D341Med (cell line): ENCODE measurements at places on chromosomes 5 and 9.
A peak's percentile ranks its signal among the peaks of the same experiment; 100 is the strongest.

DNA sequence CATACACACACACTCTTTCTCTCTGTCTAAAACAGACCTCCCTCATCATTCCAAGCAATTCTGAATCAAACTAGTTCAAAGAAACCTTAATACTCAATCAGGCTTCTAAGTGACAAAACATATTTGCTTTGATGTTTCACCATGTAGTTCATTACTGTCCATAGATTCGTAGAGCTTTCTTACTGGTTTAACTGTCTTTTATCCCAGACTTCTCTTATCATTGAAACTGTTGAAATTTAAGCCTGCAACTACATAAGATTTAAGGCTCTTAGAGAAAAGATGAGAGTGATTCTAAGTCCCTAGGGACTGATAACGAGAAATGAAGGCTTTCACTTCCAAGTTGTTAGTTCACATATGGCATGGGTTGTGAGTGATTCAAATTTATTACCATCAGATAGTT lies 11.0 kb upstream of the PLAC8L1 start:
- no peak for DNase-seq

- DNase-seq, result no peak
These were observed 84.7 kb upstream of the RIOK2 start for GRCh38 chr5:97267767-97268166.

DNA sequence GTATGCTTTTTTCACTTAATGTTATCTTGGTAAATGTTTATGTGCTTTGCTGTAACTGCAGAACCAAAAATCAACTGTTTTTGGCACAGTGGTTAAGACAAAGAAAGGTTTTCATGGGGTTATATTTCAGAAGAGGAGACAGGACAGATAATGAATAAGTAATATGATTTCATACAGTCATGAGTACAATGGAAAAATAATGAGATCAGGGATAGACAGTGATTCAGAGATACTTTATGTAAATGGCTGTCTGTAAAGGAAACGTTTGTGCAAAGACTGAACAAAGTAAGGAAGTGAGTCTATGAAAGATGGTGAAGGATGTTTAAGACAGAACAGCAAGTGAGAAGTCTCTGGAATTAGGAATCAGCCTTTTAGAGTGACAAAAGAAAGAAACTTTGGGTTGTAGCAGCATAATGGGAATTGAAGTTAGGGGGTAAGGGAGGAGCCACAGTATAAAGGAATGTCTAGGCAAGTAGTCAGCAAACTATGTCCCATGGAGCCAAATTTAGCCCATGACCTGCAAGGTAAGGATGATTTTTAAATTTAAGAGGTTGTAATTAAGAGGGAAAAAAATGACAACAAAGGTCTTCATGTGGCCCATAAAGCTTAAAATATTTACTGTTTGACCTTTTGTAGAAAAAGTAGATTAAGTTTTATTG lies 55.0 kb downstream of the TNPO1 start:
- no peak for DNase-seq

DNA sequence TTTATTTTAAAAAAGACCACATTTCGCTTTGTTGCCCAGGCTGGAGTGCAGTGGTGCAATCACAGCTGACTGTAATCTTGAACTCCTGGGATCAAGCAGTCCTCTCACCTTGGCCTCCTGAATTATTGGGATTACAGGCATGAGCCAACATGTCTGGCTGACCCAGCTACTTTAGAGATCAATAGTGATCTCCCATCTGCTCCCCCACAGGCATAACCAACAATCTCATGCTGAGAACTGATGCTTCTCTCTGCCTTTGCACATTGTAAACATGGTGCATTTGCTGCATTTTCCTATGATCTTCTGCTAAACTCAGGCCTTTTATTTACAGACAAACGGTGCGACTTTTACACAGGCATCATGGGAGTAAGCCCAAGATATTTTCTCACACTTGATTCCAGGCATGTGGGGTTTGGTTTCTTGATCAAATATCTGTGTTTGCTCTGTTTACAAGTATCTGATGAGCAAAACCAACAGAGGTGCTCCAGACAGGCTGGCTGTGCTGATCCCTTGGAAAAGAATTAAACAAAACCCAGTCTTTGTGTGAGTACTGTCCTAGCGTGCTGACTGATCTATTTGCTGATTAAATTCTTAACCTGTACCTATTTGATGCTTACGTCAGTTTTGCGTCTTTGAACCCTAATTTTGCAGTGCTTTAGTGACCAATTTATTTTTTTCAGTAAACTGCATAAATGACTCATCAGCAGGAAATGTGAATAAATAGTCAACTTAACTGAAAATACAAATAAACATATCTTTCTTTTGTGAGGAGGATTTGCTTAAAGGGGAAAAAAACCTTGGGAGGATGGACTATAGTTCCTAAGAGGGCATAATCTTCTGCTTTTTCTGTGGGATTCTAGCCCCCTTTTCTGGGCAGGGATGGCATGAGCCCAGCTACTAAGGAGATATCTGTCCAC lies 191.7 kb upstream of the NR3C1 start:
- no peak for DNase-seq

DNA sequence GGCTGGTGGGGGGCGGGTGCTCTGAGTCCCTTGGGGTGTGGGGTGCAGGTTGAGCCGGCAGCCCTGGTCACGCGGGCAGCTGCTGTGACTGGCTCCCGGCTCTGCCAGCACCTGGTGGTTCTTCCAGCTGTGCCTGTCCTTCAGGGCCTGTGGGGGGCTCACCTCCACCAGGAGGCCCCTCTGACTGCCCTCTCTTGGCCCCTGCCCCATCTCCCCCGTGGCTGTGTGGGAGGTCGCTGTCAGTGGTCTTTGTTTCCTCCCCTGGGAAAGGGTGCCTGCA lies 3.3 kb downstream of the RXRA start:
- no peak for DNase-seq

DNA sequence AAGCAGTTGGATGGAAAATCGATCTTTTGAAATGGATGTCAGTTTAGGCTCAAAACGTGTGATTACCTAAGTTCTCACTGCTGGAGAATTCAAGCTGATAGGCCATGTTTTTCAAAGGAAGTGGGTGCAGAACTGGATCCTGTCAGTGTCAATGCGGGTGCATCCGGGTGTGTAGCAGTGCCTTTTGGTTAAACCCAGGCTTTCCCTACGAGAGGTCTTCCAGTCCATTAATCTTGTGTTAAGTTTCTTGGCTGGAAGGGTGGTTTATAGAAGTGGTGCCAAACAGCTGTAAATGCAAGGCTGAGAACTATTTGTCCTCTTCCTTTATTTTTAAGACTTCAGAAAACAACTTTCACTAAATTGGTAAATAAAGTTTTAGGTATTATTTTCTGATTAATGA lies 71.9 kb downstream of the DAPK1 start:
- no peak for DNase-seq

DNA sequence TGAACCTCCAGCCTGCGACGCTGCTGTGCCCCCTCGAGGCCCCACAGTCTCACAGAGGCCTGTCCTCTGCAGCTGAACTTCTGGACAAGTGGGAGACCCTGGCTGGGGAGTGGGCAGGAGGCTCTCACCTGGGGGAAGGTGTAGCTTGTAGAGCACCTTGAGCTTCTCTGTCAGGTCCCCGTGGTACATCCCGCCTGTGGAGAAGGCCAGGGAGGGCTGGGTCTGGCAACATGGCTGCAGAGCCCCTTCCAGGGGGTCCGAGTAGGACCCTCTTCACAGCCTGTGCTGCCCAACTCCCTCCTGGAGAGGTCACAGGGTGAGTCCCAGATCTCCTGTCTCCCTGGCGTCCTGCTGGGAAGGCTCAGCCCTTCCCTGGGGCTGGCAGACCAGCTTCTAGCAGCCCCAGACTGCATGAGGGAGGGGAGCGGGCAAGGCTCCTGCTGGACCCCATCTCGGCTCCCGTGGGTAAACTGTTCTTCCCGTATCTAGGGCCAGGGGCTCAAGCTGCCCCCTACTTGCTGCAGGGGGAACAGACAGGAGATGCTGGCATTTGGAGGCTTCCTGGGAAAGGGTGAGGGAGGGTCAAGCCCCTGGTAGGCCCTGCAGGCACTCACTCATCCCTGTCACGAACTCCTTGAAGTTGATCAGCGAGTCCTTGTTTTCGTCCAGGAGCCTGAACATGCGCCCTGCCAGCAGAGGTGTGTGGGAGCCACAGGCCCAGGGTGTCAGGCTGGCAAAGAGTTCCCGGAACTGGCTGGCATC lies 11.2 kb upstream of the MRNIP start:
- peak; percentile 18 for DNase-seq

GRCh38 chr5:6322163-6322713 lies 56.1 kb downstream of the MED10 start:
- no peak for DNase-seq

DNA sequence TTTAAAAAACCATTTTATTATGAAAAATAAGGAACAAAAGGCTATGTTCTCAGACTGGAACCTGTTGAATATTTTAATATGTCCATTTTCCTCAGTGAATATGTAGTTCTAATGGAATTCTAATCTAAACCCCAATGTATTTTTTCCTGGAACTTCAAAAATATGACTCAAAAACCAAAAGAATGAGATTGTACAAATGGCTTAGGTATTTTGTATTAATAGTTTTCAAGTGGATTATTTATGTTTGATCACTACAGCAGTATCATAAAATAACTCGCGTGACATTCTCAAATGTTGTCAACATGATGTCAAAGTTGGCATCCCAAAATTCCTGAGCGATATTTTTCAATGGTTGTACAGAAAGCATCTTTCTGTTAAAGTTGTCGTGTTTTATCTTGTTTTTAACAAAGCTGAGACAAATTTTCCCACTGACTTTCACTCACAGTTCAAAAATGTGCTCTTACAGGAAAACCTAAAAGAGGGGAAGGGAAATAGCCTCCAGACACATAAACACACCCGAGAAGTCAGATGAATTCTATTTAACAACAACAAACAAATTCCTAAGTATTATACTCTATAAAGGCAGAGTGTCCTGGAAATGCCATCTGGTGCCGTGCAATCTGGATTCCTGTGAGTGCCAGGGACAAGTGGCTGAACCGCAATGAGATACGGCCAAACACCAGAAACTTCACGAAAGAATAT lies 68.1 kb upstream of the TAS2R1 start:
- DNase-seq, result no peak

DNA sequence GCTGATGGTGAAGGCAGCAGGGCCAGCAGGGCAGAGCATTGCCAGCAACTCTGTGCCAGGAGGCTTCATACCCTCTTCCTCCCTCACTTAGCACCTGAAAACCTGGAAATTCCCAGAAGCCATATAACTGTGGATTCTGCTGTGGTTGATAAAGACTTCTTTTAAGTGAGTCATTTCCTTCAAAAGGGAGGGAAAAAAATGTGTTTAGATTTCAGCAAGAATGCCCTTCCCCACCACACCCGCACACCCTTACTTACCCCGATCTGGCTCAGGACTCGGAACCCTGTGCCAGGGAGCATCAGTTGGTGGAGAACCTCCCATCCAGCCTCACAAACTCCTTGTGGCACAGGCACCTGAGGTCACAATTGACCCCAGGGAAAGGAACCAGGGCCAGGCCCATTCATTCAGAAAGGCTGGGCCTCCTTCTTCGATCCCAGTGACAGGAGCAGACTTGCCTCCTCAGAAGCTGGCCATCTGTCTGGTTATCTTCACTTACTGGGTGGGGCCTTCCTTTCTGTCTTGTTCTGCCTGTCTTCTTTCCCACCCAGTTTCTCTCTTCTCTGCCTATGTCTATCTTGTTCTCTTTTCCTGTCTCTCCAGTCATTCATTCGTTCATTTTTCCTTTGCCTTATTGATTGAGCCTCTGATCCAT lies 62.6 kb downstream of the PLAC8L1 start:
- no peak for DNase-seq

GRCh38 chr5:150599917-150600511 lies 40.4 kb upstream of the SYNPO start:
- DNase-seq, result peak; percentile 74

- DNase-seq, result no peak
These were observed 492 bp upstream of the FAM169A start for GRCh38 chr5:74866596-74867162.

DNA sequence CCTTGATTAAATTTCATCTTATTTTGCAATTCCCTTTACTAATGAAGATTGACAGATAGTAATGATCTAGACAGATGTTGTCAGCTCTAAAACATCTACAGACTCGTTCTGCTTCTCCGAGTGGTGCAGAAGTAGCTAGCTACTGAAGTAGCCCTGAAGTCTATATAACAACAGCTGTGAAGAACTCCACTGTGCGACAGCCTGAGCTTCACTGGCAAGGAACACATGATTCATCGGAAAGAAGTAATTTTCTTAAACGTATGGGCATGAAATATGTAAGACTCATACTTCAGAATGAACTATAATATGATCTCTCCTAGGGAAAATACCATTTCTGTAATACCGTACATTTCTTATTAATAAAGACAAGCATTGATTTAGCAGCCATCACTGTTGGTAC lies 96.2 kb downstream of the TRPM3 start:
- DNase-seq, result no peak

DNA sequence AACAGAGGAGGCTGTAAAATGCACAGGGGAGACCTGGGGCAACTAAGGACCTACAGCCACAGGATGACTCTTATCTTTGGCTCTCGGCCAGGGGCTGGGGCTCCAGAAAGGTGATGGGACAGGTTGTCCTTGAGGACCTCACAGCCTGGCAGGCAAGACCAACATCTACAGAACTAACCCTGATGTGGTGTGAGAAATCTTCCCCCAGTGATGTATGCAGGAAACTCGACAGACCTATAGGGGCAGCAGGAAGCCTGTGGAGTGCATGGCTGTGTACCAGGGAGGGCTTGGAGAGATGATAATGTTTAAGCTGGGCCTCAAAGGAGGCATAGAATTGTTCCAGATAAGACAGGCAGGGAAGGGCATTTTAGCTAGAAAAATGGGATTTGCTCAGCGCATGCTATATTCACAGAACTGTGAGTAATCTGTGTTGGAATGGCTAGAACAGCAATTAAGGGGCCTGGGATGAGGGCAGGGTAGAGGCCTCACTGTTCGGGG lies 68.5 kb upstream of the SLC25A51 start:
- DNase-seq, result no peak

DNA sequence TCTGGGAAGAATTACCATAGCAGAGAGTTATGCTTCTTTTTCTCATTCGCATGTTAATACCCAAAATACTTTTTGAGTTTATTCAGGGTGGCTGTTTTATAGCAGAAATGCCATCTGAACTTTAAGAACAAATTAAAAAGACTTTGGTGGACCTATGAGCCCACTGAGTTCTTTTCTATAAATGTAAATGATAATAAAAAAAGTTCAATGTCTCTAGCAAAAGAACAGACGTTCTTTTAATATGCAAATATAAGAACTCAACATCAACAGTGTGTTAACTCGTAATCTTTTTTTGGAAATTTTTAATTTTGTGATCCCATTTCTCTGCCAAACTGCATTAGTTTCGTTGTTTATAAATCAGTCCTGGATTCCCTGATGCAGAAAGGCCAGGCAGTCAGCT lies 1283.0 kb upstream of the NUDT12 start:
- peak; percentile 42 for DNase-seq
